IPS-NIHi11 (cell line): ENCODE measurements at places on chromosomes 4 and X.

DNA sequence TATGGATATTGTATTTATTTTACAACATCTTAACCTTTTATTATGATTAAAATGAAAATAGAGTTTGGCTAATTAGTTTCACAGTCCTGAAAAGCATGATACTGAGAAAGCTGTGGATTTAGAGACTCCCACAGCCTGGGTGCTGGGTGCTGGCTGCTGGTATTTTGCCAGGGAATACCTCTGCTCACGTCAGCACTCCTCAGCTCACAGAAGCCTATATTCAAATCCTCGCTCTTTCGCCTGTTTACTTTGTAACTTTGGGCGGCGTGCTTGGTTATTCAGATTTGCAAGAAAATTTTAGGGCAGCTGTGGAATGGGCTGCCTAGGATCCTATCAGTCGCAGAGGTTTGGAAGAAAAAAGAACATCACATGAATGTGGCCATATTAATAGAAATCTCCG, 261.8 kb downstream of the DCTD start:
- DNase-seq = no peak

GRCh38 chrX:114650351-114650750, 66.5 kb downstream of the HTR2C start:
- DNase-seq = no peak

DNA sequence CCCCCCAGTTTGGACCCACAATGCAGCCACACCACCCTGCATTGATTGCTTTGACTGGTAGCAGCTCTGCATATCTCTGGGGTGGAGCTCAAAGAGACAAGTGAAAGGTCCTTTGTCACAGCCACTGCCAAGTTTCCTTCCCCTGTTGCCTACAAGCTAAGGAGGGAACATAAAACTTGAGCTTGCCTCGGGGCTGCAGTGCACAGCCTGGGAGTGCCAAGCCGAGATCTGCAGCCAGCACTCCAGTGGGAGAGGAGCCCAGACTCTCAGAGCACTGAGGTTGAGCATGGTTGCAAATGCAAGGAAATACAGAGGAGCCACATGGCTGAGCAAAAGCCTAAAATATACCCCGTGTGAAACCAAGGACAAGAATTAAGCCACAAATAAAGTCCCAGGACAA, 142.2 kb downstream of the DKK2 start:
- DNase-seq = no peak

GRCh38 chr4:86670756-86671155, 76.6 kb downstream of the PTPN13 start:
- no peak for DNase-seq

GRCh38 chrX:149074398-149074797, 430.7 kb downstream of the IDS start:
- no peak for DNase-seq

DNA sequence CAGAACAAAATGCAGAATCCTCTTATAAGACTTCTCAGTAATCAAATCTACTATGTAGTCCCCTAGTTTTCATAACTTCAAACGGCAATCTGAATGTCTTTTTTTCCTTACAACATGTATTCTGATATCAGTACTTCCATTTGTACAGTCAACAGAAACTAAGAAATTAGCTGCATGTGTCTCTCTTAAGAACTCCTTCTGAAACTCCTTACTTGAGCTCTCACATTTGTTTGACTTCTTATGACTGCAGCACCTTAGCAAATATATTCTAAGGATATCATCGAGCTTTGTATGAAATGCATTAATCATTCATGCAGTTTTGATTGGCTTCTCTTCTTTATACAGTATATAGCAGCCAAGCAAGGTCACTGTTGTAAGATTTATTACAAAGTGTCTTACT, 77.0 kb downstream of the TMEM47 start:
- no peak for DNase-seq

DNA sequence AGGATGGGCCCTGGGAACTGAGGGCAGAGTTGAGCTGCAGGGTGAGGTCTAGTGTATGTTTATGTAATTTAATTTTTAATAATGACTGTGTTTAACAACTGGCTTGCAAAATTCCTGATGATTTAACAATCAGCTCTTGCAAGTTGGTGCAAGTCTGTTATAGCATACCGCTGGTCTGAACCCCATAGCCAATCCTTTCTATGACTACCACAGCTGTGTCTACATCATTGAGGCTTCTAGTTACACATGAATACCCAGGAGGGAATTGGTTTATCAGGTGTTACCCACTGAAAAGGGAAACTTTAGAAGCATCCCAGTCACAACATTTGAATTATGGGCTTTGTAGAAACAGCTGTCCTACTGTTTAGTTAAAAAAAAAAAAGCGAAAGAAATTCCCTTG, 38.3 kb downstream of the SUPT20HL1 start:
- no peak for DNase-seq

DNA sequence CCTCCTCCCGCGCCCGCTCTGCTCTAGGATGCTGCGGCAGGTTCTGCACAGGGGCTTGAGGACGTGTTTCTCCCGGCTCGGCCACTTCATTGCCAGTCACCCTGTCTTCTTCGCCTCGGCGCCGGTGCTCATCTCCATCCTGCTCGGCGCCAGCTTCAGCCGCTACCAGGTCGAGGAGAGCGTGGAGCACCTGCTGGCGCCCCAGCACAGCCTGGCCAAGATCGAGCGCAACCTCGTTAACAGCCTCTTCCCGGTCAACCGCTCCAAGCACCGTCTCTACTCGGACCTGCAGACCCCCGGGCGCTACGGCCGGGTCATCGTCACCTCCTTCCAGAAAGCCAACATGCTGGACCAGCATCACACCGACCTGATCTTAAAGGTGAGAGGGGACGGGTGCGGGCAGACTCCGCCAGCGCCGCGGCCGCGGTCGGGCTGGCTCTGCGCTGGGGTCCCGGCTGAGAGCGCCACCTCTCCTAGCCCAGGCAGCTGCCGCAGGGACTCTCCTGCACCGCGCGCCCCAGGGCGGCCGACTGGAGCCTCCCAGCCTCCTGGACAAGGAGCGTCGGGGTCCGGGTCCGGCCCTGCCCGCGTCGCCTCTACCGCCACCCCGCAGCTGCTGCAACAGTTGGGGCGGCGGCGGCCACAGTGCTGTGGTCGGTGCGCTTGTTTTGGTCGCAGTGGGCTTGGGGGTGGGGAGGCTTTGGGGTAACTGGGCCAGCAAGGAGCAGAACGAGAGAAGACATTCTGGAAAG, at the start of gene PTCHD1:
PTCHD1 (plus strand) TSS at position 2 of the 752 bp plus-strand sequence; CDS start at position 29, 27 bp downstream.
- peak; percentile 7 for DNase-seq
